ENCODE measurements at places on chromosomes 4 and X. TPM values are rescaled to one million over a fixed set of nuclear protein-coding genes. Genes with fewer than 3 reads are reported as not detected.

DNA sequence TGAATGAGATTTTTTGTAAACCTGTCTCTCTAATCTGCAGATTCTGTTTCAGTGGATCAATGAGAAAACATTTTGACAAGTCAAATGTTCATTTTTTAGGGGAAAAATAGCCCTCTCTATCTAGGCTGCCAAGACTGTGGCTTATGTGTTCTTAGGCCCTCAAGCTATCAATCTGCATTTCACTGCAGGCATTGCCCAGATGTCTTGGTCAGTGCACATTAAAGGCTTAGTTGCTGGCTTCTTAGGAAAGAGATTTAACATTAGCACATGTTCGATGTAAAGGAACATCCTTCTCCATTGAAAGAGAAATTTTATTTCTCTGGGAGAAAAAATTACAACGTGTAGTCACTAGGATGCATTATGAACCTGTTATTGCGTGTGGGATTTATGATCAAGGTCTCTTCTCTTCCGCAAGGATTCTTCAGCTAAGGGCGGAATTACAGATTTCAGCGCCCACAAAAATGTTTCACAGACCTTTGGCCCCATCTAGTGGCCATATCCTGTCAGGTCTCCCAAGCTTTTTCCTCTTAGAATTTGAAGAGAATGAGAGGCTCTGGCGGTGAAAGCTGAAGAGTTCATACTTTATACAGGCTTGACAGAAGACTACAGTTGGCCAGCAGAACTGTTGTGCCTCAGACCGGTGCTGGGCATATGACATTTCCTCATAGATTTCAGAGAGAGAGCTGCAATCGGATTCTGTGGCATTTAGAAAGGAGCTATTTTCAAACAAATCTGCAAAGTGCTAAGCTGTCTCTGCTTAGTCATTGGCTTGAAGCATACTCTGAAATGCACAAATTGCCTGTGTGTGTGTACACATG, 144.6 kb upstream of the NOCT start:
- peak; percentile 33 for DNase-seq

- DNase-seq, result no peak
Observed at GRCh38 chr4:152308951-152309350, 226.9 kb downstream of the FBXW7 start.

Gene PAGE5
- not detected for total RNA-seq

- no peak for DNase-seq
Observed at GRCh38 chr4:153212736-153213135, 8.5 kb downstream of the TRIM2 start.

Gene CCSER1
- total RNA-seq, result 6.0 TPM

Gene SYP
- 3.1 TPM for total RNA-seq

Gene MAGED1
- total RNA-seq, result 46.5 TPM

GRCh38 chrX:23365541-23365940, 30.9 kb downstream of the PTCHD1 start:
- DNase-seq, result no peak

DNA sequence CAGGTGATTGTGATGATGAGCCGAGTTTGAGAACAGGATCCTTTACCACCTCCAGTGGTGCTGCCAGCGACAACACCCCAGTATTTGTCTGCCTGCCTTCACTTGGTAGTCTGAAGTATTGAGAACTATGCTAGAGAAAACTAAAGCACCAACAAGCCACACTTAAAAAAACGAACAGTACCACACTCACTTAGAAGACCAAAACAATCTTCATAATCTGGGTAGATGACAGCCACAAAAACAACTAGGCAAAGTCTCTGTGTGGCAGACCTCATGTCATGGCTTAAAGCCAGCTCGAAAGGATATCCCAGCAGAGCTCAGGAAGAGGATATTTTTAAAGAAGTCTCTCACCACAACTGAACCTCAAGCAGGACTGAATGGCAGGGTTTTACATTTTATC, 236.0 kb downstream of the GPC3 start:
- no peak for DNase-seq

Gene UGT2B10
- total RNA-seq, result not detected

Gene CBLL2
- total RNA-seq, result not detected

Gene PRRG3
- total RNA-seq, result 55.7 TPM

Gene AMOT
- 22.0 TPM for total RNA-seq

DNA sequence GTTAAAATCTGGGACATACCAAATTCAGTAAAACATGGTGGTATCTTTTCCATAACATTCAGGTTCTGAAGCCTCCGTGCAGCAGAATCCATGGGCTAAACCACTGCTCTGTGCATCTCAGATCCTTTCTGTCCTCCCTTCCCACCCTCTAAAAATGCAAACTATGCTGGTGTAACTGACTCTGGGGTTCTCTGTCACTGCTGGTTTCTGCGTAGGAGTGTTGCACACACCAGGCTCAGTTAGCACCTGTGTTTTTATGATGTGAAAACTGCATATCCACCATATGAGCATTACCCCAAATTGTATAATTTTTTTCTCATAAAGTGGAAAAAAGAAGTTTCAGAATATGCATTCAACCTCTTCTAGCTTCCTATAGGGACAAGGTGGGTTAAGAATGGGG, 22.4 kb upstream of the IL21 start:
- no peak for DNase-seq

- no peak for DNase-seq
Observed at GRCh38 chrX:67614423-67614822, 70.6 kb downstream of the AR start.

Gene FRMPD3
- not detected for total RNA-seq

- DNase-seq, result no peak
Observed at GRCh38 chrX:11412715-11413623, 119.8 kb downstream of the AMELX start.

Gene SMIM10
- total RNA-seq, result 8.0 TPM

GRCh38 chr4:187687697-187688096, 307.9 kb upstream of the ZFP42 start:
- DNase-seq, result no peak

- no peak for DNase-seq
Observed at GRCh38 chr4:99437723-99438404, 2.7 kb upstream of the ADH7 start.

Gene POLN
- 9.6 TPM for total RNA-seq

GRCh38 chr4:147943159-147943638, 211.3 kb downstream of the ARHGAP10 start:
- no peak for DNase-seq

DNA sequence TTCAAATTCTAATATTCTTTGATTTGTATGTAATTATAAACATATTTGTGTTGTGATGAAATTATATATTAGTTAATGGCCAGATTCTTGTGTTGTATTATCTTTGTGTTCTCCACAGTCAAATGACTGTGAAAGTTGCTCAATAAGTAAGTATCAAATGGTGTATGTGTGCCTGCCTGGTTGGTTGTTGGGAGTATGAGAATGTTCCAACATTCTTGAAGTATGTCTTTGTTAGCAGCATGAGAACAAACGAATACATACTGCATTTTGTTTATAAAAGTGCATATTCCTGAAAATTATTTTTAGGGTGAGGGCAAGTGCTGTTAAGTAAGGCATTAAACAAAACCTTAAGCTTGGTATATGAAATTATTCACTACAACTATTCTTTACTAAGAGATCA, 16.2 kb downstream of the ARHGEF38 start:
- DNase-seq, result no peak

Gene DNAJB14
- total RNA-seq, result 27.0 TPM

DNA sequence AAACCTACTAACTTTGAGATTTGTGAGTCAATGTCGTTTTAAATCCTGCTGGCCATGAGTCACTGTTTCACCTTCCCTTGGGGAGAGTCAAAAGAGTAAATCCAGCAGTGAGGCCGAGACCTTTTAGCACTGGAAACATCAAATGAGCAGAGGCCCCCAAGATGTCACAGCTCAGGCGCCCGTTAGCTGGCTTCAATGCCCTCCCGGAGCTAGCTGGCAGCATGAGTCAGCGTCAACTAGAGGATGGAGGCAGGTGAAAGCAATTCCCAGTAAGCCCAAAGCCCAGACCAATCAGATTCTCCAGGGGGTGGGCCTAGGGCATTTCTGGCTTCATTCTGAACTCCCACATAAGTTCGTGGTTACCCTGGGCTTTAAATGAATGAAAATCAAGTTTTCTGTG, 170.9 kb downstream of the CLCN4 start:
- no peak for DNase-seq

- DNase-seq, result no peak
Observed at GRCh38 chrX:34218063-34218462, 85.9 kb upstream of the FAM47A start.

Gene SHOX
- not detected for total RNA-seq

DNA sequence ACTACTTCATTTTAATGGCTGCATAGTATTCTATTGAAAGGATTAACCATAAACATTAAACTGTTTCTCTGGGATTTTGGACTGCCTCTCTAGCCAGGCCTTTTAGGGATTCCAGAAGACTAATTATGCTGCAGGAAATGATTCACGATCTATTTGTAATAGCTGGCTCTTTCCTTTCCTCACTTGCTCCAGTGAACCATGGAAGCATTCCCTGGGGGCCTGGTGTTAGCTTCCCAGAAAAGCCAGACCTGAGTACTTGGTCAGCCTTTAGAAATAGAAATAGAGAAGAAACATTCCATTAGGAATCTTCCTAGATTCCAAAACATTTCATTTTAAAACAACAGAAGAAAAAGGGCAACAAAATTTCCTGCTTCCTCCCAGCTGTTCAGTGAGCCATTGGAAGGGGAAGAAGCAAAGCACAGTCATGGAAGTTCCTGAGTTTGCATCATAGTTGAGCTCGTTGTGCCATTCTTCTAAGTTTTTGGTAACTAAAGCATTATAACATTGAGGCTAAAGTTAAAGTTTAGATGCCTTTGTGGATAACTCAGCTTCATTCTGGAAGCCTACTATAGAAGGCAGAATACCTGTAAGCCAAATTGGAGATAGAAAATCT, 83.5 kb downstream of the NPNT start:
- DNase-seq, result peak; percentile 20

- no peak for DNase-seq
Observed at GRCh38 chr4:11438647-11439046, 10.0 kb upstream of the HS3ST1 start.

Gene SMAD1
- total RNA-seq, result 33.9 TPM

Gene ENPEP
- 6.3 TPM for total RNA-seq

Gene BTC
- total RNA-seq, result 1.7 TPM

- DNase-seq, result no peak
Observed at GRCh38 chr4:66197451-66197850, 527.2 kb upstream of the EPHA5 start.

- DNase-seq, result no peak
Observed at GRCh38 chrX:70241501-70241900, 7.0 kb downstream of the AWAT1 start.

- DNase-seq, result no peak
Observed at GRCh38 chr4:163651761-163652160, 157.3 kb downstream of the TMA16 start.

Gene NAP1L5
- 10.0 TPM for total RNA-seq

DNA sequence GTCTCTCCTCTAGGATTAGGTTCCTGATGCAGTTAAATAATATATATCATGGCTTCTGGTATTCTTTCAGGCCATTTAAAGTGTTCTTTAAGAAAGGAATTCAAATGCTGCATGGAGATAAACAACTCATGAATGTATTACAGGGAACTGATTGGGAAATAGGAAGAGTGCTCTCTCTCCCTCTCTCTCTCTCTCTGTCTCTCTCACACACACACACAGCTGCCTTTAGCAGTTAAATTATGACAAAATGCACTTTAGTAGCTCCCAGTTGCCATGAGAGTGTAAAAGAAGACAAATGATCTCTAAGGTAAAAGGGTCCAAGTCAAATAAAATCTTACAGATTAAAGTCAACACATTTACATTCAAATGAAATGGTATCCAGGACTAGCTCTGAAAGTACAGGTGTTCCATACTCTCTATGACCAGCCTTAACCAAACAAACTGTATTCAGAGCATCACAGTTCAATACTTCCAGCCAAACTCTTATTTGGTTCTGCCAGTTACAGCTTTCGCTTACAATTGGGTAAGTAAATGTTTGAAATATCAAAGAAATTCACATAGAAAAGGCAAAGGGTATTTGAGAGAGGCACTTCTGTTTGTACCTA, 94.7 kb upstream of the CXXC4 start:
- no peak for DNase-seq

DNA sequence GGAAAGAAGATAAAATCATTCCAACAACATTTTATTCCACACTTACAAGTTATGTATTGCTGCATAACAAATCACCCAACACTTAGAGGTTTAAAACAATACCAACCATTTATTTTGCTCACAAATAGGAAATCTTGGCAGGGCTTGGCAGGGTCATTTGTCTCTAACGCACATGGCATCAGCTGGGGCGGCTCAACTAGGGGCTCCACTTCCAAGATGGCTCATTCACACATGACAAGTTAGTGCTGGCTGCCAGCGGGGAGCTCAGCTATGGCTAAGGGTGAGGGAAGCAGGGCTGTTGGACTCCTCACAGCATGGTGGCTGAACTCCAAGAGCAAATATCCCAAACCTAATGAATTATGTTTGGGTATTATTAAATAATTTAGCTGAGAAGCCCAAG, 377.0 kb downstream of the ZNF674 start:
- no peak for DNase-seq
